ENCODE measurements at places on chromosomes 5 and 9.

DNA sequence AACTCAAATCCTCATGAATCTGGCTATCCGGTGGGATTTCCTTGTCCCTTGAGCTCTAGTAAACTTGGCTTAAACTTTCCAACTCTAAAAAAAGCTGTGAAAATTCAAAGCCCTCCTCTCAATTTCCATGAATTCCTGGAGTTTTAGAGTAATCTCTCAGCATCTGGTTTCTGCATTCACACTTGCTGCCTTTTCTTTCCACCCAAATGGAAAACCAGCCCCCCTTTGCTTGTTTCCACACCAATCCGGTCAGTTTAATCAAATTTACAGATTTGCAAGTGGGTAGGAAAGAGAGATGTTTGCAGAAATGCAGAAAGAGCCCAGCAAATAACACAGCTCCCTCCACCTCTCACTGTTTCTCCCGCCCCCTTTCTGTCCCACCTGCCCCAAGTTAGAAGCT is 91.1 kb downstream of the ENC1 start:
- DNase-seq, result no peak

- no peak for DNase-seq
Observed at GRCh38 chr9:73059247-73059646, 92.4 kb upstream of the ANXA1 start.

DNA sequence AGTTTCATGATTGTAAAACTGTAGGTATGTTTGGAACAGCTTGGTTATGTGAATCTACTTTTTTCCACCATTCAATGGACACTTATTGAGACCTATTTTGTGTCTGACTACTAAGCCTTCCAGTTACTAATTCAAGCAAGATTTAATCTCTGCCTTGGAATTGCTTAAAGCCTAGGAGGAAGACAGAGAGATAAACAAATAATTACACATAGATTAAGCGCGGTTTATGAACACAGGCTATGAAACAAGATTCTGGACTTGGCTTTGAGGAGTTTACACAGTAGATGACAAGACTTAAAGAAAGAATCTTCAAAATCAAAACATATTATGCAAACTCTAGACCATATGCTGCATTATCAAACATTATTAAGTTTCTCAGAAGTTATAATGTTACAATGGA is 340.4 kb downstream of the RASEF start:
- DNase-seq, result no peak

DNA sequence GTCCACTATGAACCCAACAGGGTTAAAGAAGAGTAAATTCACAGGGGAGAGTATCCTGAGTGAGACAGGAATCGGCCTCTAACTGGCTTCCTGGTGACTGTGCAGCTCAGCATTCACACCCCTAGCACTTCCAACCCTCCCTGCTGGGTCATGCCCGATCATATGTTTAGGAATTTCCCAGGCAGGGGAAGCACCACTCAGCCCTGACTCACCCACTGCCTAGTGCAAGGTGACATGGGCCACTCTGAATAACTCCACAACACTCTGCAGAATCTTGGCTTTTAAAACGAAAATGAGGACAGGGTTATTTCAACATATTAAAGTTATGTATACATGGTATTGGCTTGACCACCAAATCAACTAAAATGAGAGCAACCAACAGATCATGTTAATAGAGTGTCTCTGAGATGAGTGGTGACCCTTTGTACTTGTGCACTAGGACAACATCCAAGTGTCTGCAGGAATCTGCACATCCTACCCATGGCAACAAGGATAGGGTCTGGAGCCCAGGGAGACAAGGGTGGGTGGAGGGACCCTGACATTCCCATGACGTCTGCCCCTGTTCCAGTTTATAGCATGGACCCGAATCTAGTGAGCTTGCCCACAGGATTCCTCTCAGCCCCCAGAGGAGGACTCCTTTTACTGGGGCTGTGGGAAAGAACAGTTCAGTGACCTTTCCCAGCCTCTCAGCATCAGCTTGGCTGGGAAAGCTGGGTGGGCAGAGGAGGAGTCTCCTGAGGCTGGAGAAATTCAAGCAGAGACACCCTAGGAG is 485.8 kb downstream of the SEMA5A start:
- DNase-seq, result no peak

GRCh38 chr5:111735583-111736270 is 21.3 kb downstream of the NREP start:
- DNase-seq, result no peak

DNA sequence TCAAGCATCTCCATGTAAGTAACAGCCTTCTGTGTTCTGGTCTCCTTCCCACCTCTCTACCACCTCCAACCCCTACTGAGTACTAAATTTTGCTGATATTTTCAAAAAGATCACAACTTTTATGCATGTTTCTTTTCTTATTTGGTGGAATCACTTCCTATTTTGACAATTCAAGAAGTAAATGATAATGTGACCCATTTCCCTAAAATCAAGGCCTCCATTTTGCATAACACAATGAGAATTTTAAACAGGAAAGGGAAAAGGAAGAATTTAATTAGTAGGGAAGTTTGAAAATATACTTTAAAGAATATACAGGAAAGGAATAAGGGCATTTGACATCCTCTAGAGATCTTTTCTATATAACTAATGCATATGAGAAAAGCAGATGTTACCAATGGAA is 212.9 kb upstream of the RASA1 start:
- DNase-seq, result no peak

- no peak for DNase-seq
Observed at GRCh38 chr9:134539586-134540194, 101.9 kb upstream of the COL5A1 start.

DNA sequence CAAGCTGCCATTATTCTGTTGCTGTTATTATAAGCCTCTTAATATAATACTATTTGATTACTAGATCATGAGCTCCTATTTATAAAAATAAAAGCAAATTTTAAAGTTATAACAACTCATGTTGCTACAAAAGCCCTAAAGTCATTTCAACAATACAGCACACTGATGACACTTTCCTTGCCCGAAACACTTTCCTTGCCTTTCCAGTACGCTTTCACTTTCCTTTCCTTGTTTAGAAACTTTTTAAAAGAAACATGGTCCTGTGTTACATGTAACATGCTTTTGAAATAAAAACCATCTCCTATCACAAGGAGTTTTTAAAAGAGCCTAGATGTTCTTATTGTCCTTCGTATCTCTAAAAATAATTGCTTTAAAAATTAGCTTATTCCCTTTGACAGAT is 688.4 kb downstream of the PTPRD start:
- no peak for DNase-seq

GRCh38 chr9:32434892-32435291 is 50.4 kb downstream of the ACO1 start:
- no peak for DNase-seq

DNA sequence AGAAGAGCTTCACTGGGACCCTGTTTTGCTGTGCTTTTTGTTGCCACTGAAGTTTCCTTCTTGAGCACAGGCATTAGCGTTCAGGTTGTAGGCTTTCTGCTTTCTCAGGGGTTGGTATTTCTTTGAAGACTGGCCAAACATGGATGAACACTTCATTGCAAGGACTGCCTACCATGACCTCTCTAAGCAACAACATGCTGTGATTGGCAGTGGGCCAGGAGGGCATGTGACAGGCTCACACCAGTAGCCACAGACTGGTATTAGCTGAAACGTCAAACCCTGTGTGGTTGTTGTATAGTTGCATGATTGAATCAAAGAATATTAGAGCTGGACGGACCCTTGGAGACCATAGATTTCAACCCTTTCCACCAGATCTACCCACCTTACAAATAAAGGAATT is 20.0 kb upstream of the MLANA start:
- no peak for DNase-seq

DNA sequence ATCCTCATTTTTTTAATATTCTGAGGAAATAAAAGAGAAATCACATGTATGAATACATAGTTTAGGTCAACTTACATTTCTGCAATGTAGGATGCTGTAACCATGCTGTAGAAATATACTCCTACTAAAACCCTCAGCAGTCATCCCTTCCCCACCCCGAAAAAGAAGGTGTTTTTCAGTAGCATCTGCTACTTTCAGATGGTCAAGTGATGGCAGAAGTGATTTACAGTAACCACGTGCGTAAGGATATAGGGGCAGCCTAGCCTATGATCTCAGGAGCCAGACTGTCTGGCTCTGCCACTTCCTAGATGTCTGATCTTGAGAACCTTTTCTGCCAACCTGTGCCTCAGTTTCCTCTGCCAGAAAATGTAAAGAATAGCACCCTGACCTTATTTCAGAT is 26.0 kb upstream of the SYK start:
- no peak for DNase-seq

- DNase-seq, result no peak
Observed at GRCh38 chr5:96780626-96781025, 27.1 kb downstream of the ERAP1 start.

- DNase-seq, result no peak
Observed at GRCh38 chr9:99720455-99721050, 101.1 kb upstream of the NR4A3 start.

- no peak for DNase-seq
Observed at GRCh38 chr9:98724810-98725530, 16.2 kb upstream of the GABBR2 start.

DNA sequence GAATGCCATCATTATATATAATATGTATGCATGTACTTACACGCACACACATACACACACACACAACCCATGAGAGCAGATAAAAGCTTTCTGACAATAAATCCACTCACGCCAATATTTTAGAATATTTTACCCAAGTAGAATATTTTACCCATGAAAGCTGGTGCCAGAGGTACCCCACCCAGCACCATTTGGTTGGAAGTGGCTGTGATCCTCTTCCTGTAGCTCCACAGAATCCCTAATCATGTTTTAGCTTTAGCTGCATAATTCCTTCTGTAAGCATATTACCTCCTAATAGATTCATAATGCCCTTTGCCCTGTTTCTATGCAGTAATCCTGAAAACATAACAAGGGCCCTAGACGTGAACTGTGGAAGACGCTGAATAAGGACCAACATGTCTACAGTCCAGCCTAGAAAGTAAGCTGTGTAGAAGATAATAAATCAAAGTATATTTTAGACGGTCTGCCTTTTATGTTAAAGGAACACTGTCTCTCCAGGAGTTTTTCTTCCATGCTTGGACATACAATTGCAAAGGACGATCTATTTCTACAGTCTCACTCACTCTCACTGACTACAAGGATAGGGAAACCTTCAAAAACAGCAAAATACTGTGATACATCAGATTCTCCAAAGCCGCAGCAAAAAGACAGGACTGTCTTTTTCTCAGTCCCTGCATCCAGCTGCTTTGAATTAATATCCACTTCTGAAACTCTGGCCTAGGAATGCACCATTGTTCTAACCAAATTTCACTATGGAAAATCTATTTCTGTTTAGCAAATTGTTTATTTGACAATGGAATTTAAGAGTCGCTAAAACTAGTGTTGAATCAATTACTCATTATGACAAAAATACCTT is 98.2 kb downstream of the USP20 start:
- no peak for DNase-seq

DNA sequence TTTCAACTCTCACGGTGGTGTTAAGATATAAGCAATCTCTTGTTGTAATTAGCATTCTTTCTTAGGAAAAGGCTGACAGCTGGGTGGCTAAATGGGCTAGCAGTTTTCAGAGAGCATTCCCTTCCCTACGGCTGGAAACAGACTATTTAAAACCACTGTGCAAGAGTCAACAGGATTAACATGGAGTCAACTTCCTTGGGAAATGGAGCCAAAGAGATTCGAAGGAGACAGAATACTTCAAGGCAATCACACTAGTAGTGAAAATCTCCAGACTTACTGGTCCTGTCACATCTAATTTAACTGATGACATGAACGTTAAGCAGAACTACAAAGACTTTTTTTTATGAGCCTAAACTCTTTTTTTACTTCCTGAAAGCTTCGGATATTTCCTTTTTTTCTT is 453.3 kb upstream of the ITGA1 start:
- no peak for DNase-seq

DNA sequence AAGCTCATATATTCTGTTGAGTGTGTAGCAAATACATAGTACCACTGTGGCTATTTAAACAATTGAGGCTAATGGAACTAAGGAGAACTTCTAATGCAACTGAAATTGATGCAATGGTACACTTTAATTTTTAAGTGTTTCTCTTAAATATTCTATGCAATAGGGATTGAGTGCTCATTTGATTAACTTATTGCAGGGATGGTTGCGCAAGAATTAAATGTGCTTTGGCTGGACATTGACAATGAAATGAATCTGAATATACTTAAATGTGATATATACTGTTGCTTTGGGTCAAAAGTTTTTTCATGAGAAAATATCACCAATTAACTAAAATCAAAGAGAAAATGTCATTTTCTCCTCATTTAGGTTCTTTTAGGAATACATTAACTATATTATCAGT is 227.1 kb downstream of the ARL15 start:
- no peak for DNase-seq

DNA sequence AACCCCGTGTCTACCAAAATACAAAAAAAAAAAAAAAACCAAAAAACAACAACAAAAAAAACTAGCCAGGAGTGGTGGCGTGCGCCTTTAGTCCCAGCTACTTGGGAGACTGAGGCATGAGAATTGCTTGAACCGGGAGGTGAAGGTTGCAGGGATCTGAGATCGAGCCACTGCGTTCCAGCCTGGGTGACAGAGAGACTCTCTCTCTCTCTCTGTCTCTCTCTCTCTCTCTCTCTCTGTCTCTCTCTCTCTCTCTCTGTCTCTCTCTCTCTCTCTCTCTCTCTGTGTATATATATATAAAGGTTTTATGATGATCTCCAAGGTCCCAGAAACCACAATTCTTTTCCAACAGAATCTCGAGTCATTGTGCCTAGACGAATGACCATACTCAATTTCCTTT is 18.8 kb upstream of the ANKRD33B start:
- DNase-seq, result no peak

DNA sequence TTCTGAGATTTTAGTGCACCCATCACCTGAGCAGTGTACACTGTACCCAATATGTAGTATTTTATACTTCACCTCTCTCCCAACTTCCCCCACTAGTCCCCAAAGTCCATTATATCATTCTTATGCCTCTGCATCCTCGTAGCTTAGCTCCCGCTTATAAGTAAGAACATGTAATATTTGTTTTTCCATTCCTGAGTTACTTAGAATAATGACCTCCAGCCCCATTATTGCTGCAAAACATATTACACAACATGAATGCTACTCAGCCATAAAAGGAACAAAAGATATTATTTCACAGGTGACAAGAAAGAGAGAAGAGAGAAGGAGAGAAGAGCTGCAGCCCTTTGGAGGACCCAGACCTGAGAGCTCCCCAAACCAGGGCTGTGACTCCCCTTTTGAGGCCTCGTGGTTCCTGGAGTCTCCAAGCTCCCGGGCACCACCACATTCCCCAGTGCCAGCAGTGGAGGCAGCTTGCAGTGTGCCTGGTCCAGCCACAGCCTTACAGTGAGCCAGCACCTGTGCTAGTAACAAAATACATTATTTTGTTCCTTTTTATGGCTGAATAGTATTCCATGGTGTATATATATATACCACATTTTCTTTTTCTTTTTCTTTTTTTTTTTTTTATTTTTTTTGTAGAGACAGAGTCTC is 194.5 kb upstream of the DAB2 start:
- no peak for DNase-seq

DNA sequence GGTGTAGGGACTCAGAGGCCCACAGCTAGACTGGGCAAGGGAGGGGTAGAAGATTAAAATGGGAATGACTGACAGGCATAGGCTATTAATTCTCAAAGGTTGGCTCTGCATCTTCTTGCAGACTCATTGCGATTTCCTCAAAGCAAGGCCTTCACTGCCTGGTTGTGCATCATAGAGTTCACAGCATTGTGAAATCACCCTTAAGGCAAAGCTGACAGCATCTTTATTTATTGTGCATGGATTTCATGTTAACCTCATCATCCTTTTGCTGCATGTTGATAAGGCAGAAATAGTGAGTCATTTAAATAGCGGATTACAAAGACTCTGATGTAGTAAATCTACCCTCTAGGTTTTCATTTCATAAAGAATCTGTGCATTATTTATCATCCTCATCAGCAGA is 13.6 kb upstream of the PALM2AKAP2 start:
- no peak for DNase-seq
